Transverse colon (tissue), 4 donors: ENCODE measurements at places on chromosomes 11 and 22.

GRCh38 chr11:95563859-95564258 is 225.7 kb downstream of the FAM76B start:
- DNase-seq = no peak

DNA sequence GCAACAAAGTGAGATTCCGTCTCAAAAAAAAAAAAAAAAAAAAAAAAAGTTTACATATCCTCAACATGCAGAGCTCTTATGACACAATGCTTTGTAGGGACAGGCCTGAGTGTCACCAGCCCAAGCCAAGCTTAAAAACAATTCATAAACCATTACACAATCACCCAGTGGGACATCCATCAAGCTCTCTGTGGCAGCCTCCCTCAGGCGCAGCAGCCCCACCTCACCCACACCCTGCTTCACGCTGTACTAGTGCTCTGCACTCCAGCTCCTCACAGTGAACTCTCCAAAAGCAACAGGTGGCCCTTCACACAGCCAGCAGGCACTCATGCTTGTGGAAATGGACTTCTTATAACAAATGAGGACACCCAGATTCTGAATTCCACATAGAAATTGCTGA is 3.5 kb upstream of the FOXRED2 start:
- no peak for DNase-seq

GRCh38 chr11:70243912-70244652 is 26.4 kb upstream of the PPFIA1 start:
- no peak for DNase-seq

- DNase-seq = no peak
These were observed 867.6 kb downstream of the TBC1D22A start for GRCh38 chr22:47629791-47630655.
